Astrocyte of the spinal cord (primary cell): ENCODE measurements at places on chromosomes 3 and 15.

GRCh38 chr3:71468311-71469137 lies 115.0 kb downstream of the FOXP1 start:
- DNase-seq: no peak

GRCh38 chr3:156606729-156607128 lies 51.8 kb upstream of the SSR3 start:
- no peak for DNase-seq

DNA sequence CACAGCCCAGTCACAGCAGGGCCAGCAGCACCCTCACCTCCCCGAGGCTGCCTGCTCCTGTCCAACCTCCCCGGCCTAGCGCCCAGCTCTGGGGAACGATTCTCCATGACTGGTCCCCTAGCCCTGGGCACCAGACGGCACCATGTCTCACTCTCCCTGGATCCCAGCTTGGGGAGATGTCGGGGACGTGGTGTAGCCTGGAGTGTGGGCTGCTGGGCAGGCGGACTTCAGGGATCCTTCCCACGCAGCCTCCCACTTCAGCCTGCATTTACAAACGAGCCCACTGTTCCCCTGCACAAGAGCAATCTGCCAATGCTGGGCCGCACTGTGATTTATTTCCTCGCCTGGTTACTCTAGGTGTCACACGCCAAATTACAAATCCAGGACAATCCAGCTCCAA lies 31.3 kb downstream of the NUP210 start:
- no peak for DNase-seq

DNA sequence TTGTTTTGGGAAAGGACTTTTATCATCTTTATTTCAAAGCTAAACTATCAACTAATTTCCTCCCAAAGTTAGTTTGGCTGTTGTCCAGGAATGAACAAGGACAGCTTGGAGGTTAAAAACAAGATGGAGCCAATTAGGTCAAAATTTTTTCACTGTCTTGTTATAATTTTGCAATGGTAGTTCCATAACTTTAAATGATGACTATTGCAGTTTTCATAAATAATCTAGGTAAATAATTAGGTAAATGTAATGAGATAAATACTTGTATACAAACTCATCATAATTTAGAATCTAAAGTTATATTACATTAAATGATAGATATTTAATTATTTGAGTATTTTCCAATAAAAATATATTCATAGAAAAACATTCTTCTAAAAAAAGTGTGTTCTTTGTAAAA lies 68.3 kb upstream of the DAZL start:
- no peak for DNase-seq

DNA sequence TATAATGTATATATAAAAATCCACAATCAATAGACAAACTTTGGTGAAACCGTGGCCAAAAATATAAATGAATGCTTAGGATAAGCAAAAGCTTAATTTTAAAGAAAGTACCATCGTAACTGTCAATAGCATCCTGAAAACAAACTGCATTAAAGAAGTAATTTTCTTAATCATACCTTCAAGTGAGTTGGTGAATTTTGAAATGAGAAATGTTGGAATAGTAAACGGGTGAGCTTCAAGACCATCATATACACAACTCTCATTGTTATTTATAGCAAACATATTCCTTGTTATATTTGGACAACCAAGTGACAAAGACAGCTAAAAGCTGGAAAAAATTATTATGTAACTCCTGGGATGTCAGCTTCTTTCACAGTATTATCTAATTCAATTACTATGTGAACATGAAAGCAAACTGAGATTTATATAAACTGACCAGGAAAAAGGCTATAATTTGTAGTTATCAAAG lies 3.7 kb downstream of the DAZL start:
- DNase-seq: no peak

DNA sequence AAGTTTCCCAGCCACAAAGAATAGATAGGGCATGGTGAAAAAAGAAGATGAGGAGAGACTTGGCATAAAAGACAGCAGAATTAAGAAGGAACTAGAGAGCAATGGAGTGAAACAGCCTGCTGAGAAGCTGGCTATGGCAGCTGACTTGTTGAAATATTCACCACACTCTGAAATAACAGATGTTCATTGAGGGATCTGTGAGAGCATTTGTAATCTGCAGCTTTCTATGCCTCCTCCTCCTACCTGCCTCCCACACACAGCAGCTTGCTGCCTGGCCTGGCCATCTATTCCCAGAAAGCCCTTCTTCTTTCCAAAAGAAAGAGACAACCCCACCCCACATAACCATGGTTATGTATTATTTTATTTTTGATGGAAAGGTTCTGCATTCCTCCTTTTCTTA lies 303.9 kb downstream of the GAP43 start:
- no peak for DNase-seq

GRCh38 chr3:158700559-158700958 lies 28.1 kb upstream of the LXN start:
- DNase-seq: no peak

DNA sequence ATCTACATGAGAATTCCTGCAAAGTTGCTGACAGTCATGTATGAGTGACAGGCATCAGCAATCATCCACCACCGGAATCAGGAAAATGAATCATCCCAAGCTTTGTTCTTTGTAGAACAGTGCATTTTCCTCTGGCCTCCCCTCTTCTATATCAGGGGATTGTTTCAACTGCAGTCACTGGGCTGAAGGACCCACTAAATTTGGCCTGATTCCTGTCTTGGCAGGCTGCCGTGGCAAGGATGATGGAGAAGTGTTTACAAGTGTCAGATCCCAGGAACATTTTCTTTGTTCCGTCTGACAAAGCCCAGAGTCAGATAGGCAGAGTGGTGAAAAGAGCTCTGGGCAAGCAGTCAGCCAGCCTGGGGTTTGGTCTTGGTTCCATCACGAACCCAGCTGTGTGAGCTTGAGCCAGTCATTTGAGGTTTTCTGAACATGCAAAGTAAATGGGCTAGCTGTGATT lies 175.1 kb upstream of the TSC22D2 start:
- peak; percentile 79 for DNase-seq

DNA sequence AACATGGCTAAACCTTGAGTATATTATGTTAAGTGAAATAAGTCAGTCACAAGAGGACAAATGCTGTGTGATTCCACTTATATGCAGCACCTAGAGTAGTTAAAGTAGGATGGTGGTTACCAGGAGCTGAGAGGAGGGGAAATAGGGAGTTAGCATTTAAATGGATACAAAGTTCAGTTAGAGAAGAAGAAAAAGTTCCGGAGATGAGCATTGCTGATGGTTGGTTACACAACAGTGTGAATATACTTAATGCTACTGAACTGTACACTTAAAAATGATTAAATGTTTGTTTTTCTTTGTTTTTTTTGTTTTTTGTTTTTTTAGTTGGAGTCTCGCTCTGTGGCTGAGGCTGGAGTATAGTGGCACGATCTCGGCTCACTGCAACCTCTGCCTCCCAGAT lies 67.7 kb upstream of the OSTN start:
- DNase-seq: no peak

- DNase-seq: peak; percentile 73
Observed at GRCh38 chr15:41661518-41662225, 1.5 kb downstream of the MGA start.

- no peak for DNase-seq
Observed at GRCh38 chr3:193314161-193314560, 64.4 kb downstream of the ATP13A5 start.

- peak; percentile 24 for DNase-seq
Observed at GRCh38 chr15:61227950-61228936, 859 bp downstream of the RORA start.

GRCh38 chr3:119716998-119717397 lies 14.2 kb downstream of the CFAP91 start:
- DNase-seq: no peak

- no peak for DNase-seq
Observed at GRCh38 chr3:140251678-140252077, 316.7 kb downstream of the CLSTN2 start.

GRCh38 chr3:24387000-24387399 lies 107.7 kb downstream of the THRB start:
- no peak for DNase-seq

GRCh38 chr3:35417080-35417479 lies 222.2 kb upstream of the ARPP21 start:
- no peak for DNase-seq

DNA sequence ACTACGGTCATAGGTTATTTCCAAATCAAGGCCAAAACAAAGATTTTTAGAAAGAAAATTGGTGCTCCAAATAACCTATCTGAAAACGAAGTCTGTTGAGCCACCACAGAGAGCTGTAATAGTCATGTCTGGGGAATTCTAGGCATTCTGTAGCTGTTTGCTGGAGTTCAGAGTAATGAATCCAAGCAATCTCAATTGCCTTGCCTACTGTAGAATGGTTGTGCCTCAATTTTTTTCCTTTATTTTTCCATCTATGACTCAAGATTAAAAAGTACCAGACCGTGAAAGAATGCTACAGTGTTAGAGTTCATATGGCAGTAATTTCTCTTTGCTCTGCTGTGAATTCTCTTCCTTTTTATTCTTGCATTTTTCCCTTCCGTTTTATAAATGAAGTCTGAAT lies 1007.2 kb upstream of the ALCAM start:
- peak; percentile 93 for DNase-seq

- DNase-seq: peak; percentile 62
Observed at GRCh38 chr15:38389924-38390542, 63.9 kb upstream of the FAM98B start.

DNA sequence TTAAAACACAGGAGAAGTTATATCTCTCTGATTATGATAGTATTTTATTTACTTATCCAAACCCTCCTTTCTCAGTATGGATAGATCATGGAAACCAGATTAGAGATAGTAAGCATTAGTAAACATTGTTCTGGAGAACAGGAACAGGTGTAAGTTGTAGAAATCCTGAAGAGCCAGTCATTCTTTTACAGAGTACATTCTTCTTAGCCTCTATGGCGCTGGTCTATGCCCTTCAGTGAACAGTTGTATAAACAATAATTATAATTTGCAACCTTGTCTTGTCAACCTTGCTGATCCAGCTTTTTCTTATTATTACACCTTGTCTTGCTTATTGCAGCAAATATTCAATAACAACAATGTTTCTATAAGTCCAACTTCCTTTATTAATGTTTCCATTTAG lies 47.4 kb downstream of the SLC15A2 start:
- DNase-seq: no peak

- DNase-seq: no peak
Observed at GRCh38 chr3:11172096-11172690, 17.9 kb downstream of the HRH1 start.

DNA sequence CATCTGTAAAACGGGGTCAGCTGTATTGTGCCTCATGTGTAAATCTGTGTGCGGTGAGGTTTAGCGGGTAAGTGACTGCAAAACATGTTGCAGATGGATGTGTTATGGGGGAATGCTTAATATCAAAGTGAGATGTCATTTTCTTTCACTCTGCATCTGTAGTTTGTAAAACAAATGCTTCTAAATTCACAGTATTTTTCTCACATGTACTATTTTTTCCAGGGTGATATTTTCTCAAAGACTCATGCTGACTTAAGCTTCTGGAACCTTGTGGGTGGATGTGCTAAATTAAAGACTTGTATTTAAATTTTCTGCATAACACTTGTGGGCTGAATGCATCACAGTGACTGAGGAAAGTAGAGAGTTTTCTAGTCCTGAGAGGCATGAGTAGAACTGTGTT lies 115.2 kb upstream of the TP63 start:
- peak; percentile 10 for DNase-seq

GRCh38 chr15:65963358-65963757 lies 94.1 kb downstream of the RAB11A start:
- no peak for DNase-seq

GRCh38 chr3:128214056-128214455 lies 60.8 kb downstream of the EEFSEC start:
- DNase-seq: no peak

DNA sequence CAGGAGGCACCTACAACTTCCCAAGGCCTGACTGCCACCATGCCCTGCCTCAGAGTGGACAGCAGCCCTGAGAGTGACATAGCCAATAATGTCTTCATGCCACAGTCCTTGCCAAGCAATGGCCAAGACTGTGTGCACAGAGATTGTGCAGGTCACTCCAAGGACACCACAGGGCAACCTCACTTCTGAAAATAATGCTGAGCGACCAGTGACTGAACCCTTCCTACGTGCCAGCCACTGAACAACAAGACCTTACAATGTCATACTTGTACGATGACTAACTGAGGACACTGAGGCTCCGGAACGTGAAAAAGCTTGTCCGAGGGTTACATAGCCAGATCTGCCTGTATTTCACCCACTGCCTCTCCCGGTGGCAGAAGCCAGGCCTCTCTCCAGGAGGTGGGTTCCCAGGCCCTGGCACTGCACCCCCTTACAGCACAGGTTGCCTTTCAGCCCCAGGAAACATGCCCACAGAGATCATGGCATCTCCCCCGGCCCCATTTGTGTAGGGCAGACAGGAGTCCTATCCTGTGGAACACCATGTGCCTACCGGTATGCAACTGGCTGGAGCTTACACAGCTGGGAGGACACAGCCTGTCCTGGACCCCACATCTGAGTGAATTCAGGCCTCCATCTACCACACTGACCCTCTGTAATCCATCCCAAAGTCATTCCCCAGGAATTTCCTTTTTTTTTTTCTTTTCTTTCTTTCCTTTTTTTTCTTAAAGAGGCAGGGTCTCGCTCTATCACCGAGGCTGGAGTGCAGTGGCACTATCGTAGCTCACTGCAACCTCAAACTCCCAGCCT lies 72.3 kb downstream of the SLC12A8 start:
- peak; percentile 58 for DNase-seq

- no peak for DNase-seq
Observed at GRCh38 chr15:100252779-100253417, 88.9 kb downstream of the ADAMTS17 start.

- peak; percentile 10 for DNase-seq
Observed at GRCh38 chr3:46168583-46169345, 39.3 kb downstream of the CCR1 start.

DNA sequence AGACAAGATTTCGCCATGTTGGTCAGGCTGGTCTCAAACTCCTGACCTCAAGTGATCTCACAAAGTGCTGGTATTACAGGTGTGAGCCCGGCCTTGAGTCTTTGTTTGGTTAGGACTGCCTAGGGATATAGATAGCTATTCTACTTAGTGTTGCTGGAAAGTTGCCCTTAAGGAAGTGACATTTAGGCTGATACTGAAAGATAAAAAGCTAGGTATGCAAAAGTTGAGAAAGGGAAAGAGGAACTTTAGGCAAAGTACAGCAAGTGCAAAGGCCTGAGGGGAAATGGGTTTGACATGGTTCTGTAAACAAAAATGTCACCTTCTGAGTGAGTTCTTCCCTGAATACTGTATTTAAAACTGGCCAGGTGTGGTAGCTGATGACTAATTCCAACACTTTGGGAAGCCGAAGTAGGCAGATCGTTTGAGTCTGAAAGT lies 111.5 kb downstream of the ZNF609 start:
- DNase-seq: no peak

- DNase-seq: no peak
Observed at GRCh38 chr3:13353936-13354542, 66.1 kb downstream of the NUP210 start.
